Activated CD4-positive, alpha-beta T cell treated with anti-CD3 and anti-CD28 coated beads for 48 hours (primary cell): ENCODE measurements at places on chromosomes 2 and 18.

DNA sequence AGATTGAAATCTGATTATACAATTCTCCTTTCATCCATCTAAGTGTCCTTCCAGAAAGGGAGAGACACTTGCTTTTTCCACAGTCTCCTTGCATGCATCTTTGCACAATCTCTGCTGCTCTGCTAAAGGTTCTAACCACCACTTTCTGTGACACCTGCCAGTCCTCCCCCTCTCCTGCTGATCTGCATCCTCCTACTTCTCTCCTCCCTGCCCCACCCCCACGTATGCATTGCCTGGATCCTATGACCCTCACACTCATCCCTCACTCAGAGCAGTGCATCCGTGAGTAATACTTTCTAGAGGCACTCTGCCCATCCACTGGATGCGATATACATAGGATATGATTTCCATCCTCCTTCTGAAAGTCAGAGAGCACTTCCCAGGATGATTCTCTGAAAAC is 27.7 kb upstream of the TRAPPC8 start:
- no peak for DNase-seq

GRCh38 chr2:157903626-157904025 is 27.5 kb upstream of the ACVR1 start:
- no peak for DNase-seq

DNA sequence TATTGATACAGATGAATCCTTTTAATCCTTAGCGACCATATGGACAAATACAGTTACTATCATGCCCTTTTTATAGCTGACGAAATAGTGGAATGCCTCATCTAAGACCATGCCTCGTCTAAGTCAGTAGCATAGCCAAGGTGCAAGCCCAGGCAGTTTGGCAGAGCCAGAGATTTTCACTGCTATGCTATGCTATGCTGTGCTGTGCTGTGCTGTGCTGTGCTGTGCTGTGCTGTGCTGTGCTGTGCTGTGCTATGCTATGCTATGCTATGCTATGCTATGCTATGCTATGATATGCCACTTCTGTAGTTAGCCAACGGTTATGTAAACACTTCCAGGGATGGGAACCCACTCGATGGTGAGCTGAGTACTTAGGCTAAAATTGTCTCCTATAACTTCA is 91.6 kb upstream of the MAP4K3 start:
- no peak for DNase-seq

- no peak for DNase-seq
These were observed 6.0 kb downstream of the MEIS1 start for GRCh38 chr2:66440708-66441497.

DNA sequence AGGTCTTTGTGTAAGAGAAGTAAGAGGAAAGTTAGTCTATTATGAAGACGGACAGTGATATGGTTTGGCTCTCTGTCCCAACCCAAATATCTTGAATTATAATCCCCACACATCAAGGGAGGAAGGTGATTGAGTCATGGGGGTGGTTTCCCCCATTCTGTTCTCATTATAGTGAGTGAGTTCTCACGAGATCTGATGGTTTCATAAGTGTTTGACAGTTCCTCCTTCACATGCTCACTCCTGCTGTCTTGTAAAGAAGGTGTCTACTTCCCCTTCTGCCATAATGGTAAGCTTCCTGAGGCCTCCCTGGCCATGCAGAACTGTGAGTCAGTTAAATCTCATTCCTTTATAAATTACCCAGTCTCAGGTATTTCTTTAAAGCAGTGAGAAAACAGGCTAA is 67.6 kb downstream of the NEURL3 start:
- no peak for DNase-seq

GRCh38 chr2:64757126-64757525 is 103.4 kb upstream of the SERTAD2 start:
- no peak for DNase-seq

DNA sequence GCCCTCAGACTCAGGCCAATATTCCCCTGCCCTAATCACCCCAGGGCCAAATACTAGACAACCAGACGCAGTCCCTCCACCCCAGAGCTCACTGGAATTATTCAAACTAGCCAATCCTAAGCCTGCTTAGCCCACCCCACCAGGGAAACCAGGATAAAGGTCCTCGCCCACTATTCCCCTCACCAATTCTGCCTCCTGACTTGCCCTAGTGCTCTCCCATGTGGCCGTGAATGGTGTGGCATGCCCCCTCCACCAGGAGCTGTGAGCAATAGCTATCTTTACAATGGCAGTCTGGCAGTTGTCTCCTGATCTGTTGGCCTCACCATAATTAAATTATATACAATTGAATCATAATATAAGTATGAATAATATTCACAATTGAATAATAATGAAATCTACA is 42.3 kb downstream of the FAM124B start:
- peak; percentile 24 for DNase-seq

DNA sequence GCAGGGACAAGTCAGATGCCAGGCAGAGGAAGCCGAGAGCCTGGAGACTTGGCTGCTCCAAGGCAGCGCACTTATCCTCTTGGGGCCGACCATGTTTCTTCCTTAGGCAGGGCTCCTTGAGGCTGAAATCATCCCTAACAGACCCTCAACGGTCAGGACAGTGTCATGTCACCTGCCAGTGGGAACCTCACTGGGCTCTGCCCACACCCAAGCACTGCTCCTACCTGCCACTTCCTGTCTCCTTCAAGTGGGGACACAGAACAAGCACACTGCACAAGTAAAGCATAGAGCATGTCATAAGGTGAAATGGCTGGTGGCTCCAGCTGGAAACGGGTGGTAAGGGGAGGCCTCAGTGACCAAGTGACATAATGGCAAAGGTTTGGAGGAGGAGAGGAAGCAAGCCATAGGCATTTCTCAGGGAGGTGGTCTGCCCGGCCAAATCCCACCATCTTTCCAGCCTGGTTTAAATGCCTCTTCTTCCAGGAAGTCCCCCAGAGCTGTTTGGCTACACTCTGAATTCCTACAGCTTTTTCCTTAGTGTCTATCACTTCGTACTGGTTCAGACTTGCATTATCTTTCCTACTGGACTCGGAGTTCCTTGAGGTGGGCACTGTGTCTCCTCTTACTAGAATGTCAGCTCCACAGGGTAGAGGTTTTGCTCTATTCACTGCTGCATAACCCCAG is 7.3 kb upstream of the ATOH8 start:
- no peak for DNase-seq

- no peak for DNase-seq
These were observed 49.9 kb downstream of the VSNL1 start for GRCh38 chr2:17590342-17590911.

DNA sequence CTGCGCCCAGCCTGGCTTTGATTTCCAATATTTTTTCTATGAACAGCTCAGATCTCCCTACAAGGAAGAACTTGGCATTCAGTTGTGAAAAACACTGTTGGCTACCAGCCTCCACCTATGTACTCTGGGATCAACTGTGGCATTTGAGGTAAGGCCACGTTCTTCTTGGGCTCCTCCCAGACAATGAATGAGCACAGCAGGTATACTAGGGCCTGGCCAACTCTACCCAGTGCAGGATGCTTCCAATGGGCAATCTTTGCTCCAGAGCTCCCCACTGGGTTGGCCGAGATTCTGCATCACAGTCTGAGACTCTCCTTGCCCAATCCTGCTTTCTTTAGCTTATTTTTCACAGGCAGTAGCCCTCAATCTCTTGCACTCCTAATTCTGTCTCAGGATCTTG is 75.9 kb downstream of the TMEM131 start:
- DNase-seq: no peak
